Kidney capillary endothelial cell (primary cell): ENCODE measurements at places on chromosomes 13 and 19.
A peak's percentile ranks its signal among the peaks of the same experiment; 100 is the strongest.

- DNase-seq: no peak
These were observed 30.7 kb downstream of the INSR start for GRCh38 chr19:7263521-7263920.

- DNase-seq: no peak
These were observed 9.8 kb downstream of the FLT1 start for GRCh38 chr13:28485097-28485496.

- no peak for DNase-seq
These were observed 52.4 kb downstream of the TEX29 start for GRCh38 chr13:111372651-111373425.

DNA sequence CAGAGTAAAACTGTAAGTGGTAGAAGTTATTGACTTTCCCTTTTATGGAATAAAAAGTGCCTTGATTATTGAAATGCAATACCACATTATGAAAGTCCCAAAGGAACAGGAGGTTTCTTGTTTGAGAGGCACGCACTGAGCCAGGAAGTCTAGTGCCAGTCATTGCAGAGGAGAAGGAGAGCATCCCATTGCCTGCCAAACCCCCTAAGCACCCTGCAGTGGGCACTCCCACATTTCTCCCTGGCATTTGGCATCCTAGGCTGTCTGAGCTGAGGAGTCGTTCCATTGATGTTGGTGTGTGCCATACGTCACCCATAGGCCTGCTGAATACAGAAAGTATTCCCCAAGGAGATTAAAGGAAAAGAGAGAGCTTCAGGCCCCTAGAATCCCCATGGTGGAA is 85.7 kb upstream of the MBNL2 start:
- no peak for DNase-seq

DNA sequence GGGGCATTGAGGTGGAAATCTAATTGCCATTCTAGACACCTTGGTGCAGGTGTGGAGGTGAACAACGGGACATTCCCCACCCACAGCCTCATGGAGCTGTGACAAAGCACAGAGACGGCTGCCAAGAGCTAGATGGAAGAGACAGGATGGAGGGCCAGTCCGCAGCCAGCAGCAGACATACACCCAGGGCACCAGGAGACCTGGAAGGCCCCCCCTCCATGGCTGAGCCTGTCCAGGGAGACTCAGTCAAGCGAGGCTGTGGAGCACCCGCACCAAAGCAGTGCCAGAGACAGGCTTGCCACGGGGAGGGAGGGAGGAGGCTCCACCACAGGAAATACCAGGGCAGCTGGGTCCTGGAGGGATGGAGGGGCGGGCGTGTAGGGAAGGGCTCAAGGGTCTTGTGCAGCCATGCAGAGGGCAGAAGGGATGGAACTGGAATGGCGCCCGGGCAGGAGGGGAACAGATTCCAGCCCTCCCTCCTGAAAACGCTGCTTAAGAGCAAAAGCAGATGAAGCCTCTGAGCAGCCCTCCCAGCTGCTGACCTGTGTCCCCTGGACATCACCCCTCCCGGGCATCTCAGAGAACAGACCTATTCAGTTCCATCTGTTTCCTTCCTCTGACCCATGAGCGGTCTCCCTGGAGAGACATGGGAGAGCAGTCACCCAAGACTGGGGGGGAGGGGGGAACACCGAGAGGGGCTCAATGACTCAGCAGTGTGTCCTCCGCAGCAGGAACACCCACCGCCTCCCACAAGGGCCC is 14.4 kb downstream of the EPS15L1 start:
- peak; percentile 72 for DNase-seq

DNA sequence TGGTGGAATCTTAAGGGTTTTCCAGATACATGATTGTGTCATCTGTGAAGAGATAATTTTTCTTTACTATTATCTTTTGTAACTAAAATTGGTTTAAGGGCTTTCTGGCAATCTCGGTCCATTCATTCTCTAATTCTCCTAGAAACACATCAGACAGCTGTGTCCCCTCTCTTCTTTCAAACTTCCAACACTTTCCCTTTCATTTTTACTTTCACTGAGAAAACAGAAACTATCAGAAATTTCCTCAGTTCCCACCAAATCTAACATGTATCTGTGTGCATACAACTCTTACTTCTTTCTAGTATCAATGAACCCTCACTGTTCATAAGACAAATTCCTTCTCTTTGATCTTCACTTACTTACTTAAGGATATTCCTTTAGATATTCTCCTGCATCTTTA is 40.2 kb downstream of the KCNRG start:
- no peak for DNase-seq
